ENCODE measurements at places on chromosomes 7 and 10.

GRCh38 chr10:75208181-75208580 is 2.4 kb upstream of the VDAC2 start:
- DNase-seq = no peak

DNA sequence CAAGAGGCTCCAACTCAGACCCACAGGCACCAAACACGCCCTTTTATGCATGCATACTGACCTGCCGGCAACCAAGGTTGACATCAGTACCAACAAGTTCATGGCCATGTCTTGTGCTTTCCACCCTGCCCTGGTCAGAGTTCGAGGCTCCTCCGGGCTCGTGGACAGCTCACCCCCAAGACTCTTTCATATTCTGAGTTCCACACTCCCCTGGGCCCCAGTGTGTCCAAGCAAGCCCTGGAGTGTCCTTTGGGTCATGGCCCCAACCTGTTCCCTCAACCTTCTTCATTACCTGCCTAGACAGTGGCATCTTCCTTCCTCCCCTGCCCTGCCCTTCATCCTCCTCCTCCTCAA is 40.5 kb downstream of the HIF1AN start:
- DNase-seq = no peak

DNA sequence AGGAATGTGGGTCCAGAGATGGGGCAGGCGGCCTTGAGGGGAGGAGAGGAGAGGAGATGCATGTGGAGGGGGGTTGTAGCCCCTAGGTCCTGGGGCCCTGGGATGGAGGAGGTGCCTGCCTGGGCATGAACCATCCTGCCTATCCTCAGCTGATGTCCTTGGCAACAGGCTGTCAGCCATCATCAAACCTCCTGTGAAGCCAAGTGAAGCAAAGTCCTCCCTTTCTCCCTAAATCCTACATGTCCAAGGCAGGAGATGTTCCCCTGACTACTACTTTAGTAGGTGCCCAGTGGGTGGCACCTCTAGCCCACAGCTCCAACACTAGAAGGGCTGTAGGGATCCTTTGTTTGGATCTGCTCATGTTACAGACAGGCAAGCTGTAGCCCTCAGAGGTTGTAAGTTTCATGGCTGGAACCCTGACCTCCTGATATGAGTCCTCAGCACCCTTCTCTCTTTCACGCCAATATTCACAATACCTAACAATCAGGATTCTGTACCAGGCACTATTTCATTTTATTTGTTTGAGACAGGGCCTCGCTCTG is 66.6 kb upstream of the SYPL1 start:
- DNase-seq = peak; percentile 11

GRCh38 chr10:36171556-36171952 is 529.5 kb upstream of the FZD8 start:
- DNase-seq = no peak

DNA sequence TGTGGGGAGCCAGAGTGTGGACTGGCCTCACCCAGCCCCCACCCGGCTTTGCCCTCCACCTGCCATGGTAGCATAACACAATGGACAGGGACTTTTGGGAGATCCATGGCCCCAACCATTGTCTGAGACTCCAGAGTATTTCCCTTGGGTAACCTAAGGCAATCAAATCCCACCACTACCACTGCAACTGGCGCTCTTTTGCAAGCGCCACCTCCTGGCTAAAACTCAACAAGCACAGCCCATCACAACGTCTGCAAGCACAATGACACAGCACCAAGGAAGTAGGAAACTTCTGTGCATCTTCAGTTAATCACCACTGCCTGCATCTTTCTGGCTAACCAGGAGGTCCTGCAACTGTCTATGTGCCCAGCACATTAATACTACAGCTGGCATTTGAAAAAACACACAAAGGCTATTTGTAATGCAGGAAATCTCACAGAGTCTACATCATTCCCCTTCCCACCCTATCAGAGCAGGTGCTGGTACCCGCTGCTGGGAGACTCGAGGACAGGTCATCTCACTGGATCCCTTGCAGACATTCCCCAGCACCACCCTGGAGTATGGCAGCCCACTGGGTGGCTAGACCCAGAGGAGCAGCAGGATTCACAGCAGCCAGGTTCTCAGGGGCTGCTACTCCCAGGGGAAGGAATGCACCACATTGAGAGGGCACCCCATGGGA is 27.7 kb downstream of the ANKRD26 start:
- DNase-seq = no peak

GRCh38 chr7:50731703-50732582 is 50.8 kb downstream of the GRB10 start:
- no peak for DNase-seq

GRCh38 chr7:9625953-9626352 is 1192.5 kb downstream of the NXPH1 start:
- no peak for DNase-seq

- no peak for DNase-seq
These were observed 27.6 kb downstream of the AMZ1 start for GRCh38 chr7:2715341-2716231.

DNA sequence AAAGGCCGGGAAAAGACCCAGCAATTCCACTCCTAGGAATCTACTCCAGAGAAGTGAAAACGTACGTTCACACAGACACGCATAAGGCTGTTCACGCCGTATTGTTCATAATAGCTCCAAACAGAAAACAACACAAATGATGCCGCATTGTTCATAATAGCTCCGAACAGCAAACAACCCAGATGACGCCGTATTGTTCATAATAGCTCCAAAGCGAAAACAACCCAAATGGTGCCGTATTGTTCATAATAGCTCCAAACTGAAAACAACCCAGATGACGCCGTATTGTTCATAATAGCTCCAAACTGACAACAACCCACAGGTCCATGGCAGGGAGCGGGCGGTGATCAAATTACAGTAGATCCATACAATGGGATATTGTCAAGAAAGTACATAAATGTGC is 85.2 kb upstream of the DNAAF5 start:
- DNase-seq = no peak

GRCh38 chr7:111678281-111678680 is 116.0 kb upstream of the IMMP2L start:
- no peak for DNase-seq

GRCh38 chr7:70040051-70040450 is 441.8 kb downstream of the AUTS2 start:
- DNase-seq = no peak

GRCh38 chr10:62087329-62087728 is 181.3 kb downstream of the RTKN2 start:
- DNase-seq = no peak

- no peak for DNase-seq
These were observed 11.2 kb upstream of the HTR5A start for GRCh38 chr7:155058896-155059295.

GRCh38 chr7:134885967-134886352 is 100.3 kb upstream of the AGBL3 start:
- DNase-seq = peak; percentile 54

- peak; percentile 53 for DNase-seq
These were observed 132.9 kb downstream of the MBL2 start for GRCh38 chr10:52639652-52640051.

DNA sequence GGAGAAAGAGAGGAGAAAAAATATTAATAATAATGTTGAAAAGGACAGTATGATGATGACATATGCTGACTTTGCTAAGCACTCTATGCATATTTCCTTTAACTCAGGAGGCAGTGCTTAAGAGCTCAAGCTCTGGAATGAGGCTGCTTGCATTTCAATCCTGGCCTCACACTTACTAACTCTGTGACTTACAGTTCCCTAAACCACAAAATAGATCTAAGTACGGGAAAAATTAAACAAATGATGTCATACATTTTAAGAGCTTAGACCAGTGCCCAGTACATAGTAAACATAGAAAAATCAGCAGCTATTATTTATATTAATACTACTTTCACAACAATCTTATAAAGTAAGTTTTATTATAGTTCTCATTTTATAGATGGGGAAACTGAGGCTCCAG is 61.3 kb downstream of the GFRA1 start:
- DNase-seq = peak; percentile 78

All from GM04503 (cell line).